ENCODE measurements at places on chromosomes 6 and 20.

- DNase-seq, result no peak
These were observed 22.6 kb downstream of the TOP1 start for GRCh38 chr20:41051009-41051825.

GRCh38 chr6:5610640-5611039 lies 349.3 kb downstream of the FARS2 start:
- peak; percentile 14 for DNase-seq

- DNase-seq, result no peak
These were observed 8.1 kb downstream of the BRD2 start for GRCh38 chr6:32976334-32977069.

DNA sequence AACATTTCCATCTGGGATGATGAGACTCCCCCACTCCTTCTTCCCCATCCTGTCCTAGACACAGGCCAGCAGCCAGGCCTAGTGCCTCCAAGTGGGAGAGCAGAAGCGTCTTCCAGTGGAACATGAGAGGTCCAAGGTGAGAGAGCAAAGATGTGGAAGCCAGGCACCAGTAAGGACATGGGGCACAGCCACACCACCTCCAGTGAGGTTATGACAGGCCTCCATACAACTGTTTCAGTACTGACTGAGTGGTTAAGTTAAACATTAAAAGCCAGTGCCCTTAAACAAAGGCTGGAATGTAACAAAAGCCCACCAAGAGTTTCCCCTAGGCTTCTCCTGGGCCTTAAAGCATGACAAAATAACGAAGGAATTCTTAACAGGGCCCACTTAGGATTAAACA lies 5.3 kb downstream of the ZBTB24 start:
- no peak for DNase-seq

DNA sequence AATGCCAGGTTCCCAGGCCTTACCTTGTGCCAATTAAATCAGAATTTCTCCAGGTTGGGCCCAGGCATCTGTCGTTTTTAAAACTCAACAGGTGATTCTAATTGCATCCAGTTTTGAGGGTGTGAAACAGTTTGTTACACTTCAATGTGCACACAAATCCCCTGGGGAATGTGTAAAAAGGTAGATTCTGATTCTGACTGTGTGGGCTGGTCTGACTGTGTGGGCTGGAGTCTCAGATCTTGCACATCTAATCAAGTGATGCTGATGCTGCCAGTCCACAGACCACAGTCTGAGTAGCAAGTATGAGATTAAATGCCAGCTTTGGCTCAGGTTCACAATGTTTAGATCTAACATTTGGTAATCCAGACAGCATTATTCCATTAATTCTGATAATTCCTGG lies 12.5 kb upstream of the ETV7 start:
- no peak for DNase-seq

GRCh38 chr6:149234051-149234962 lies 83.2 kb upstream of the TAB2 start:
- no peak for DNase-seq

- DNase-seq, result peak; percentile 28
These were observed 249.0 kb upstream of the OPRM1 start for GRCh38 chr6:153790048-153790447.

DNA sequence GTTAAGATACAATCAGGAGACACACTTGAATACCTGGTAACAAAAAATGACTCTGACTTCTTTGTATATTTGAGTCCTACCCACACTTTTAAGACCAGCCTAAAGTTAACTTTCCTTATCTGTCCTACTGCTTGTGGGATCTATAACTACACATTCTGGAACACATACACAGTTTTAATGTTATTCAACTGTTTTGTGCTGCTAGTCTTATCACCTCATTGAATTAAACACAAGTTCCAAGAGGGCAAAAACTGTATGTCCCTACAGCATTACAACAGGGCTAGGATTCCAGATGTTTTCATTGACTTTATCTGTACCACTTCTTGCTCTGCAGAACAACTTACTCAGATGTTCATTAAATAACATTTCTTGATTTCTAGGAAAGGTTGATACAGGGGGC lies 2.8 kb downstream of the HMGN3 start:
- no peak for DNase-seq

- DNase-seq, result no peak
These were observed 36.2 kb downstream of the HLA-F start for GRCh38 chr6:29759457-29759856.

DNA sequence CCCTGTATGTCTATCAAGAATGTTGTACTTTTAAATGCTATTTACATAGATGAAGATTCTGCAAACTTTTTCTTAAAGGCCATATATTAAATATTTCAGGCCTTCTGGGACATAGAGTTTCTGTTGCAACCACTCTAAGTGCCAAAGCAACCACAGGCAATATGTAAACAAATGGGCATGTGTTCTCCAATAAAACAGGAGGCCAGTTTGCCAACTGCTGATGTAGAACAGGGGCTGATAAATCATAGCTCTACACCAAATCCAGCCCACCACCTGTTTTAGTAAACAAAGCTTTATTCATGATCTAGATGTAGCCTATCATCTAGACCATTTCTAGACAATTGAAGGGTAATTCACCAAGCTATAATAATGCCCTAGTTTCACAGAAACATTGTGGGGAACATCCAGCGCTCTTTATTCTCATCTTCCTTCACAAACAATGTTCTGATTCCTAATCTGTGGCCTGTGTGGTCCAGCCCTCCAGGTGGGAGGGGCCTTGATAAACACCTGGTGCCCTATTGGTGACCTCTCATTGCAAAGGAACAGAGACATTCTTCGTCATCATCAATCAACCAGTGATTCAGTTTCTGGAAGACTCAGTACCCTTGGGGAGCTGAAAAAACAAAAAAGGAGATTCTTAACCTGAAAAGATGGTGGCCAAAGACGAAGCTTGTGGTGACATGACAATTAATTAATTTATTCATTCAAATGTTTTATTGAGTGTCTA lies 80.2 kb downstream of the PREP start:
- no peak for DNase-seq

GRCh38 chr6:143782481-143782880 lies 60.7 kb upstream of the LTV1 start:
- DNase-seq, result no peak
